ENCODE measurements at places on chromosomes 3 and 15.

- DNase-seq: no peak
These were observed 12.4 kb upstream of the PARP6 start for GRCh38 chr15:72284781-72285180.

- no peak for DNase-seq
These were observed 34.8 kb upstream of the SKIL start for GRCh38 chr3:170322566-170323269.

DNA sequence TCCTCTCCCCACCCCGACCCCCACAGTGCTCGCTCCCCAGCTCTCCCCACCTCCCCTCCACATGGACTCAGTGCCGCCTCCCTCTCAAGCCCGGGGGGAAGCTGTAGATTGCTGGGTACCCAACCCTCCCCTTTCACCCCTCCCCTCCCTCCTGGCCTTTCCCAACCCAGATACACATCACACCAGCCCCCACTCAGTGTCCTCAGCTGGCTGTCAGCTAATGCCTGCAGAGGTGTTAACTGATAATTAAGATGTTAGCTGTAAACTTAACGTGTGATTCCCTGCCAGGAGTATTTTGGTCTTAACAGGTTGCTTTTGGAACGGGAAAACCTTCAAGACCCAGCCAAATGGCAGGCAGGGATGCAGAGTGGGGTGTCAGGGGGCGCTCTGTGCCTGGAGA, 39.4 kb upstream of the LINGO1 start:
- DNase-seq: no peak

DNA sequence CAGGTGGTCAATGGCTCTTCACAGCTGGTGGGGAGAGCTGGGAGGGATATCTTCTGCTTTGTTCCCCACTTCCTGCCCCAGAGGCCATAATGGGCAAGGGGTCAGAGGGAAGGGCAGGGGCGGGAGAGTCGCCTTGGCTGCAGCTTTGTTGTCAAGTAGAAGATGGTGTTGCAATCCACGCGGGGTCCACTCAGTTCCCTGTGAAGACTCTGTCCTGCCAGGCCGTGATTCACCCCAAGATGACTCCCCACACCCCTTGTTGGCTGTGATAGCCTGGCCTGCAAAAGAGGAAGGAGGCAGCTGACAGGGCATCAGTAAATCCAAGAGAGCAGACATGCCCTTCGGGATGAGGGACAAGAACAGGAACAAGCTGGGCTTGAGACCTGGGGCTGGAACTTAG, 6.9 kb downstream of the GALNT15 start:
- DNase-seq: no peak

- no peak for DNase-seq
These were observed 161.2 kb downstream of the APBA2 start for GRCh38 chr15:29046977-29047376.

Data from glomerular endothelial cell (primary cell).